CD14-positive monocyte (primary cell): ENCODE measurements at places on chromosomes 12 and 14.
A peak's percentile ranks its signal among the peaks of the same experiment; 100 is the strongest.

GRCh38 chr12:27101290-27101689 lies 18.9 kb upstream of the C12orf71 start:
- no peak for DNase-seq

- no peak for DNase-seq
Measured at GRCh38 chr12:118397708-118398440, 21.5 kb downstream of the SUDS3 start.

DNA sequence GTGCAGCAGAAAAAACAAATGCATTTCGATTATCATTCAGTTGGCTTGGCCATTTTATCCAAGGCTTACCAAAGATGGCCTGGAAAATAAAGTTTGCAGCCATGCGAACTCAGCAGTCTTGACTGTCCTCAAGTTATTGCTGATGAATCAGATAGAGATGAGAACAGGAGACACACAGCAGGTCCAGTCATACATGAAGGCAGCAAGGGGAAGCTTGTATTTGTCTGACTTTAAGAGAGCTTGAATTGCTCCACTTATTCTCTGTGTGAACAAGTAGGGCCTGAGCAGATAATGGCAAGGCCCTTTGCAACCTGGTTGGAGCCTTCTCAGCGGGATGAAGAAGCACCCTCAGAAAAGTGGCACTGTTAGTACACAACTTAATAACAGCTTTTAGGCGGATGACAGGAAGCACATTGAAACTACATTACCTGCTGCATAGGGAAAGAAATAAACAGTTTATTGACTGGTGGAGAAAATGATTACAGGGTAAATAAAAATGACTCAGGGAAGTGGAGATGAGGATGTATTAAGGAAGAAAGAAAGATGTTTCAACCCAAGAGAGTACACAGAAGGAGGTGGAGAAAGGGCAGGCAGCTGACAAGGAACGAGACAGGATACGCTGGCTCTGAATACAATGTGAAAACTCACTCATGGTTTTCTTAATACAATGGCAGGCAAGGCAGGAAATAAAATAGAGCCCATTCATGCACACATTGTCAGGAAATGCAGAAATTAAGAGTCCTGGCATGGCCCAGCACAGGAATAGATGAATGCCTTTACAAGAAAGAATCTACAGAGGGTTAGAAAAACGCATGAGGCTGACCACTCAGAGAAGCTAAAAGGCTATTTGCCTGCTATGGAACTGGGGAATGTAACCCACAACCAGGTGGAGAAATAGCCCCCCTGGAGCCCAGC lies 128.4 kb downstream of the GALC start:
- no peak for DNase-seq

GRCh38 chr12:130199581-130200390 lies 37.5 kb downstream of the FZD10 start:
- DNase-seq, result no peak

- no peak for DNase-seq
Measured at GRCh38 chr12:69685810-69686209, 13.3 kb downstream of the BEST3 start.

GRCh38 chr14:80946187-80946586 lies 4.6 kb upstream of the CEP128 start:
- DNase-seq, result no peak

DNA sequence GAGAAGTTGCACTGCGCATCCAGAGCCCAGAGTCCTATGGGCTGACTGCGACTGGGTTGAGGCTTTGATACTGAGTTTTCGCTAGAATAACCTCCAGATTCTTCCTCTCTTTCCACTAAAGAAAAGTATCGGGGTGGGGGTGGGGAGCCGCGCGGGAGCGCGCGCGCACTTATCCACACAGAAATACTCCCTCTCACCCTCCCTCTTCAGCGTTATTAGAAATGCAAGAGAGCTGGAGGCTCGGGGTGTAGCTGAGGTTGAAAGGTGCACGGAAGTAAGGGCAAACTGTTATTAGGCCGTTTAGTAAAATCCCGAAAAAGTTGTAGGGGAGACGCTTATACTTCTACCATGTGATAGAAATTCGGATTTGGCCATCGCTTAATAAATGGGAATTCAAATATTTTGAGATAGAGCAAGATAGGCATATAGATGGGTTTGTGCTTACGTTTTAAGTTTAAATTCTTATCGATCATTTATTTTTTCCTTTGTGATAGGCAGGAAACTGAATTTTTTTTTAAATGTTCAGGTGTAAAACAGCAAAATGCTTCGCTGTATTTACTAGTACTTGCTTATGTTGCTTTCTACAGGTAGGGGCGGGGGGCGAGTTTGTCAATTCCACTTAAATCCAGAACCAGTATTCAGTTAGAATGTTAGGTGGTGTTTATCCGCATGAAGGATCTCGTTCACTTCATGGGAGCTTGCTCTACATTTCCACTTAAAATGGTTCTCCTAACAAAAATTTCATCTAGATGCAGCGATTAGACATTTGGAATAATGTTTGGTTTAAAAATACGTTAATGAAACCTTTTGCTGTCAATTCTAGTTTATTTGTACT lies 1.1 kb downstream of the ARHGAP5 start:
- DNase-seq, result peak; percentile 7

- no peak for DNase-seq
Measured at GRCh38 chr12:108580531-108580930, 17.4 kb downstream of the TMEM119 start.

DNA sequence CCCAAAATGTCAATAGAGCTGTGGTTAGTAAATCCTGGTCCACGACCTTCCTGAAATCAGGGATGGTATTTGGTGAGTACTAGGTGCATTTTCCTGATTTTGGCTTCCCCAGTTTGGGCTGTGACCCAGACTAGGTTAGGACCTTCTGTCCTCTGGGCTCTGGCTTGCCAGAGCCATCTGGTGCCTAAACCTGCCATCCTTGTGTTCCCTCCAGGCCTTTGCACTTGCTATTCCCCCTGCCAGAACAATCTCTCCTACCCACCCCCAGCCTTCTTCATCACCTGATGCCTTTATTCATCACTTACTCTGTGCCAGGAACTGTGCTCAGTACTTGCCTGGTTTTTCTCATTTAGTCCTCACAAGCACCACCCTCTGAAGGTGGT lies 216.7 kb downstream of the RBM19 start:
- DNase-seq, result no peak

DNA sequence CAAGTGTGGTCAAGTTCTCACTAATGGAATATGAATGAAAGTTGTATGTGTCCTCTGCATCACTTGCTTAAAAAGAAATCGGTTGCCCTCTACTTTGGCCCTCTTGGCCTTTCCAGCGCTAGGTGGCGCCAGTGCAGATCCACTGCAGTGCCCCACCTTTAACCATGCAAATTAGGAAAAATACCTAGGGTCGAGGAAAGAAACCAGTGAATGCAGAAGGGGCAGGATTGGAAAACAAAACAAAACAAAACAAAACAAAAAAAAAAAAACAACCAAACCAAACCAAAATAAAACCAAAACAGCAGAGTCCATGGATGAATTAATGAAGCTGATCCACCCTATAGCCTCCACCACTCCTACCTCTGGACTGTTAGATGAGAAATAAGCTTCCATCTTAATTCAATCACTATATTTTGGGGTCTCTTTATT lies 12.9 kb upstream of the NEMF start:
- peak; percentile 68 for DNase-seq

DNA sequence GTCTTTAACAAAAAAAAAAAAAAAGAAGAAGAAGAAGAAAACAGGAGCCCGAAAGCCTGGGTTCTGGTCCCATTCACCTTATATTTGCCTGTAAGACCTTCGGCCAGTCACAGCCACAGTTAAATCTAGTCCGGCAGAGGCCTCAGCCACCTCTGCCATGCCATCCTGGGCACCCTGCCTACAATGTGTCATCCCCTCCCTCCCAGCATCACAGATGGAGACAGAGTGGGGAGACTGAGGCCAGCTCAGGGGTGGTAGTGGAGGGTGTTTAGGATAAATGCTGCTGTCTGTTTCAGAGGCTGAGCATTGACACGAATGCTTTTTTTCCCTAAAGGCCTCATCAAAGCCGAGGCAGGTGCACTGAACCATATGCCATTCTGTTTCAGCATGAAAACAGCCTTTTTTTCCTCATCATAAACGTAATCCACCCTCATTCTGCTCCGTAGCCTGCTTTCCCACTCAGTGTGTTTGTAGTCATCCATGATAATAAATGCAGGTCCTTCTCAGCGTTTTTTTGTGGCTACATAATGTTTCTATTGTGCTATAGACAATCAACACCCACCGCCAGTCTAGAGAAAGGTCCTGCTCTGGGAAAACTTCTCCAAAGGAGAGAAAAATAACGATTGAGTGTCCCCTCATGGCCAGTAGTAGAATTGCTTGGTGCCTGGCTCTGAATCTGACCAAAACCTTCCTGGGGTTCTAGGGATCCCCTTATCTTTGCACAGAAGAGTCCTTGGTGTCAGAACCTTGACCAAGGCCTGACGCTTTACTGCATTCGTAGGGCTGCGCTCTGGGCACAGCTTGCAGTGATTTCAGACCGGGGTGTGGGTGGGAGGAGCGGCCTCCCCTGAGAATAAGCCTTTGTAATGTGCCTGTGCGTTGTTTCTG lies 41.1 kb upstream of the TSPAN9 start:
- DNase-seq, result no peak

DNA sequence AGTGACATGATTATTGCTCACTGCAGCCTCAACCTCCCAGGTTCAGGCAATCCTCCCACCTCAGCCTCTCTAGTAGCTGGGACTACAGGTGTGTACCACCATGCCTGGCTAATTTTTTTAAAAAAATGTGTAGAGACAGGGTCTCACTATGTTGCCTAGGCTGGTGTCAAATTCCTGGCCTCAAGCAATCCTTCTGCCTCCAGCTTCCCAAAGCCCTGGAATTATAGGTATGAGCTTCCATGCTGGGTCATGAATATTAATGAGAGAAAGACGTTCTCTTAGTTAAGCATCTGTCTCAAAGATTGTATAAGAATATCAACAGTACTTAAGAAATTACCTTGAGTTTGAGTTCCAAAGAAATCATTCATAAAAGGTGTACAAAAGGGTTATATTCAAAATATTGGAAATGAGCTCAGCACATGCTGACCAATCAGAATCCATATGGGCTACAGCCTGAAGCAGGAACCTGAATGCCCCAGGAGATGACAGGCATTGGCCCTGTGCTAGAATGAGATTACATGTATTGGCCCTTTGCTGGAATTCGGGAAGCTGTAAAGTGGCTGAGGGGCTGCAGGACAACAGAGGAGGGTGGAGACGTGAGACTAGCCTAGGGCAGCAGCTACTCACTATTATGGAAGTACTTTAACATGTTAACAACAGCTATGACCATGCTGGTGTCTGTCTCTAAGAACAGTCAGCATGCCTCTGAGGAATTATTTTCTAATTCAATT lies 157.0 kb upstream of the CPNE8 start:
- DNase-seq, result no peak

GRCh38 chr12:57517187-57517586 lies 3.1 kb downstream of the DDIT3 start:
- no peak for DNase-seq

GRCh38 chr14:54659365-54659764 lies 92.4 kb downstream of the SAMD4A start:
- DNase-seq, result no peak

- DNase-seq, result no peak
Measured at GRCh38 chr12:108016022-108016564, 113.0 kb upstream of the WSCD2 start.

DNA sequence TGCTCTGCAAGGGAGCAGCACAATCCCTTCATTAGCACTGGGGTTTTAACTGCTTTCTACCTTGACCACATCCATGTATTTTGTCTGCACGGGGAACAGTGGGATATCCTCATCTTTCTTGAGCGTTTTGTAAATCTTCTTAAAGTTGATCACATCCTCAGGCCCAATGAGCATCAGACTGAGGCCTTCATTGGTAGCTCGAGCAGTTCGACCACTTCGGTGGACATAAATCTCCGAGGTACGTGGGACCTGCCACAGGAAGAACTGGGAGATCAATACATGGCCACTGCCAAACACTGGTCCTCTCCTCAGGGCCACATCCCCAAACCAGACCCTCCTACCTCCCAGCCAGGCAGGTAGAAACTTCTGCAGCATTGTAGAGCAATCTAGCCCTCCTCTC lies 26.1 kb downstream of the DDX24 start:
- DNase-seq, result no peak

GRCh38 chr12:33296529-33296928 lies 143.1 kb downstream of the SYT10 start:
- no peak for DNase-seq

GRCh38 chr14:53328841-53329240 lies 175.7 kb upstream of the DDHD1 start:
- no peak for DNase-seq

DNA sequence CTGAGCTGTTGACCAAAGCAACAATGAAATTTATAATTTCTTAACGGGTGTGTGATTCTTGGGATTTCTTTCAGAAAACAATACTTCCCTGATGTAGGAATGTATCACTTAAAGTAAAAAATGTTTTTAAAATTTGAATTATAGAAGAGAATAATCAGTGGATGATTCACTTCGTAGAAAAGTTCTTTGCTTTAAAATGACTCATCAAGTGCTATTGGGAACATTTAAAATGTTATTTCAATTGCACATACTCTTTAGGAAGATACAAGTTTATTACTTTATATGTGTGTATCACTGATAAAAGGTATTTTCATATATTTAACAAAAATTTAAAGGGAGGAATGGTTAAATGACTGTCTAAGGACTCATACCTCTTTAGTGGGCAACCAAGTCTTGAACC lies 155.3 kb downstream of the PDE3A start:
- no peak for DNase-seq

DNA sequence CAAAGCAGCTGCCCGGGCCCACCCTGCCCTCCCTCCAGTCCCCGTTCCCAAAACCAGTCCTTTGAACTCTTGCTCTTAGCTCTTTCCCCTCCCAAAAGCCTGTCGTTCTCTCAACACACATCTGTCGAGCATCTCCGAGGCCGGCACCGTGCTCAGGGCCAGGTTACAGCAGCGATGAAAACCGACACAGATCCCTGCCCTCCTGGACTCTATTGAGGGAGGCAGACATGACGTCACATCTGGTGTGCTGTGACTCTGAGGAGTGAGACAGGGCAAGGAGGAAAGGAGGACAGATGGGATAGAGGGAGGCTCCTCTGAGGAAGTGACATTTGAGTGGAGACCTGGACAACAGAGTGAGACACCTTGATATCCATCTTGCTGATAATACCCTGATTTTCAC lies 34.6 kb upstream of the PWP1 start:
- no peak for DNase-seq

GRCh38 chr12:131428091-131428685 lies 282.7 kb upstream of the SFSWAP start:
- no peak for DNase-seq

DNA sequence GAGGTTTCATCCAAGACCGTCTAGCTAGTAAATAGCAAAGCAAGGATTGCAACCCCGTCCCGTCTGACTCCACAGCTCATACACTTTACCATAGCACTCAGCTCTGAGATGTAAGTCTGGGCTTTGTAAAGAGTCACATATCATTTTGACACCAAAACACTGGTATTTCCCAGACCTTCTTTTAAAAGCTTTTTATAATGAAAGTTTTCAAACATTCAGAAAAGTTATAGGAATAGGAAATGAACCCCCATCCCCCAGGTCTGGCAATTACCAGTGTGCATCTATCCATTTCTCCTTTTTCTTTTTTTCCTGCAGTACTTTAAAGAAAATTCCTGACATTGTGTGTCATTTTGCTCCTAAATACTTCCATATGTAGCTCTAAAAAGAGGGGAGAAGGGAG lies 183.6 kb upstream of the CCND2 start:
- DNase-seq, result no peak
